ENCODE measurements at places on chromosomes 4 and X. TPM values are rescaled to one million over a fixed set of nuclear protein-coding genes. Genes with fewer than 3 reads are reported as not detected.

GRCh38 chr4:115873048-115873447 is 759.6 kb upstream of the NDST4 start:
- DNase-seq = no peak

- peak; percentile 58 for DNase-seq
Measured at GRCh38 chr4:141636771-141637460, 533 bp downstream of the IL15 start.

DNA sequence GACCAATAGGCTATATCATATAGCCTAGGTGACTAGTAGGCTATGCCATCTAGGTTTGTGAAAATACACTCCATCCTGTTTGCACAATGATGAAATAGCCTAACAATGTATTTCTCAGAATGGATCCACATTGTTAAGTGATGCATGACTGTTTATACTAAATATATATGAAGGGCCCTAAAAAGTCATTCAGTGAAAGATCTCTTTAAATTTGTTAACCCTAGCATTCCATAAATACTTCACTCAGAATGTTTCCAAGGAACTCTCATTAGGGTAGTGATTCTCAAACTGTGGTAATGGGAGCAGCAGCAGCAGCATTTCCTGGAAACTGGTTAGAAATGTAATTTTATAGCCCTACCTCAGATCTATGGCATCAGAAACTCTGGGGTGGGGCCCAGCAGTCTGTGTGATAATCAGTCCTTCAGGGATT is 74.9 kb downstream of the PRRG1 start:
- DNase-seq = no peak

DNA sequence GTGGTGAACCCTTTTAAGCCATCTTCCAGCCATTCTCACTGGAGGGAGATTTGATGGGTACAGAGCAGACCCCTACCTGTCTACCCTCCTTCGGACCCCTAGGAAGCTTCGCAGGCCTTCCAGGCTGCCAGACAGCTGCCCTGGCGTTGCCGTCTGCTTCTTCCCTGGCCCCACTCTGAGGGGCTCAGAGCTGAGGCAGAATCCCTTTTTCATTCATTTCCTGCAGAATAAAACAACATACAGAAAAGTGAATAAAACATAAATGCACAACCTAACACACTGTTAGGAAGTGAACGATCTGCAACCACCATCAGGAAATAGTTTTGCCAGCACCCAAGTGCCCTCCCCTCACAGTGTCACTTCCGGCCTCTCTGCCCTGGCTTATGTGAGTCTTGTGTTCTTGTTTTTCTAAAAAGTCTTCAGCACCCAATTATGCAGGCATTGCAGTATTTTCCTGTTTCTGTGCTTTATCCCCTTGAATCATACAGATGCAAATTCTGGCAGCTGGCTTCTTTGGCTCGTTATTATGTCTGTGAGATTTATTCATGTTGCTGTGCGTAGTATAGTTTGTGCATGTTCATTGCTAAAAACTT is 5.6 kb upstream of the ADD1 start:
- DNase-seq = no peak

DNA sequence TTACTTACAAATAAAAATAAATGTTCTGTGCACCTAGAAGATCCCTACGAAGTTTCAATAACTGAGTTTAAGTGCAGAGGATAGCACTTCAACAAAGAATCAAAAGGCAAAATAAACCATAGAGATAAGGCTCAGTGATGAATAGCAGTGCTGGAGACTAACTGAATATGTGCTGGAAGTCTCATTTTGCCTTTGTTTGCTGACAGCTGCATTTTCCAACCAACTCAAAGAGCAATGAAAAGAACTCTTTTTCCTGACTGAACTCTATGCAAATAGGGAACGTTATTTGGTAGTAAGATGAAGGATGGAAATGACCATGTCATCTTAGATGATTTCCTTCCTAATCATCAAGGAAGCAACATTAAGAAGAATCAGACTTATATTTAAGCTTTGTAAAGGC is 32.7 kb upstream of the ADH7 start:
- DNase-seq = no peak

DNA sequence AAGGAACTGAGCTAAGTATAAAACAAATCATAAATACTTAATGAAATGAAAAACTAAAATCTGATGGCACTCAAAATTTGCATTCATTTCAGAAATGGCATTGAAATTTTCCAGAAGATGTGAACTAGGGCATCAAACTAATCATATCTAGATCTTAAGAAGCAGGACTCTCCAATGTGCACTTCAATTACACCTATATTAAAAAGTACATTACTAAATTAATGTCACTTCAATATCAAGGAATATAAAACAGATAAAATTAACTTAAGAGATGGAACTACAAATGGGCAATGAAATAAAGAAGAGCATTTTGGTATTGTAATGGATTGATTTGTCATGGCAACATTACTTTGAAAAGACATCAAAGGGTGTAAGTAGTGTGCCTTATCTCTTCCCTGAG is 20.3 kb downstream of the NPY2R start:
- DNase-seq = no peak

DNA sequence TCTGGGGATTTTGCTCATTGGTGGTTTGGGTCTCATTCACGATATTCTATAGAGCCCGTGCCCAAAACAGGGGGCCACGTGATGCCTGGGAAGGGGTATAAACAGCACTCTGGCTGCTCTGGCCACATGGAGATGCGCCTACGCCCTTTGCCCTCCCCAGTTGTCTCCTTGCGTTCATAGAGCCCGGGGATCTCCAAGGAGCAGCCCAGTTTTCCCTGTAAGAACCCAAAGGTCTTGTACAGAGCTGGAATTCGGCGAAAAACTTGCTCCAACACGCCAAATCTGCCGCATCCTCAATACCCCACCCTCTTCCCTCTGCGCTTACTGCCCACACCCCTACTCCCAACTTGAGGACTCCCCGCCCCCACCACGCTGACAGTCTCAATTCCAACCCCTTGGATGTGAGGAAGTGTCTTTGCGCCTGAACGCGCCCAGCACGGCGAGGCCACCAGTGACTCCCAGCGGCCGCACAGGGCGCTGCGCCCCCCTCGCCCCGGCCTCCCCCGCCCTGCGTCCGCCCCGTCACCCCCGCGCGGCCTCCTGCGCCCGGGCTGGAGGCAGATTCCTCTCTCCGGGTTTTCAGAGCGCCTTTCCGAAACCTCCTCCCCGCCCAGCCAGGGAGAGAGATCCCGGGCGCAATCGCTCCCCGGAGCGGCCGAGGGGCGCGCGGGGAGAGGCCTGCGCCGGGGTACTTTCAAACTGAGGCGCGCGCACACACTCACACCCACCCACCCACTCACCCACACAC is at the start of gene NHS:
Gene NHS (plus strand): TSS at position 582 of the 748 bp plus-strand sequence. CDS start 558 bp downstream, outside the sequence.
- DNase-seq = peak; percentile 38

- no peak for DNase-seq
Measured at GRCh38 chr4:7435471-7436061, 836 bp upstream of the PSAPL1 start.

DNA sequence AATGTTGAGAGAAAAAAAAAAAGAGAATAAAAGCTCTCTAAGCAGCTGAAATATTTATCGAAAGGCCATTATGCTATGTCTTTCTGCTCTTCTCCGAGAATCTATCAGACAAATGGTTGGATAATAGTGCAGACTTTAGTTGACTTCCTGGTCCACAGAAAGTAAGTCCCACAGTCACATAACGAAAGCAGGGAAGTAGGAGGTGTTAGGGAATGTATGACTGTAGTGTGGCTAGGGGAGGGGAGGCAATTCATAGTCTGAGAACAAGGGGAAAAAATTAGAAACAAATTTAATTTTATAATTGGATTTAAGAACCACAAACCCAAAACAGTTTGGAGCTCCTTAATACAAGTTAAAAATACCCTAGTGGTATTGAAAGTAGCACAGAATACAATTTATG is 79.7 kb upstream of the VEGFC start:
- no peak for DNase-seq

DNA sequence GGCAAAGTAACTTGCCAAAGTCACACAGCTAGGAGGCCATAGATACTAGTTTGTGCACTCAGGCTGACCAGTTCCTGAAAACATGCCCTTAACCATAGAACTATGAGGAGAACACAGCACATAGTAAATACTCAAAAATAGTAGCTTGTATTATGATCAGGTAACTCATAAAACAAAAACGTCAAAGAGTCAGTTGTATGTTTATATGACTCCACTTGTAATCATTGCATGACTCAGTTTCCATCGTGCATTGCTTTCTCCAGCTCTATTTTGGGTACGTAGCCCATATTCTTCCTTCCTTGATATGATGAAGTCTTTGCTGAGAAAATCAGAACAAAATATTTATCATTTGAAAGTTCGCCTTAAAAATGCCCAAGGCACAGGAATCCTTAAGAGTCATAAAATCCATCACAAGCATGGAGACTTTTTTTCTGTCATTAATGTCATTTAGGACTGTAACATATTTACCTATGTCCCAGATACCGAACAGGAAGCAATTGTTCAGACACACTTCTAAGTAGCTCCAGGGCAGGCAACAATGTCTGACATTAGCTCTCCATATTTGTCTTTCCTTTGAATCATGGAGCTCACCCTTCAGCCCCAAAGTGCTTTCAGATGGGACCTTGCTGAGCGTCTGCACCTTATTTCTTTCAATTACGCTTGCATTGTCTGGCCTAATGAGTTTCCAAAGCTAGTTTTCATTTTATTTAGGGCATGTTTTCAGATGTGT is 11.2 kb upstream of the MID1 start:
- no peak for DNase-seq

DNA sequence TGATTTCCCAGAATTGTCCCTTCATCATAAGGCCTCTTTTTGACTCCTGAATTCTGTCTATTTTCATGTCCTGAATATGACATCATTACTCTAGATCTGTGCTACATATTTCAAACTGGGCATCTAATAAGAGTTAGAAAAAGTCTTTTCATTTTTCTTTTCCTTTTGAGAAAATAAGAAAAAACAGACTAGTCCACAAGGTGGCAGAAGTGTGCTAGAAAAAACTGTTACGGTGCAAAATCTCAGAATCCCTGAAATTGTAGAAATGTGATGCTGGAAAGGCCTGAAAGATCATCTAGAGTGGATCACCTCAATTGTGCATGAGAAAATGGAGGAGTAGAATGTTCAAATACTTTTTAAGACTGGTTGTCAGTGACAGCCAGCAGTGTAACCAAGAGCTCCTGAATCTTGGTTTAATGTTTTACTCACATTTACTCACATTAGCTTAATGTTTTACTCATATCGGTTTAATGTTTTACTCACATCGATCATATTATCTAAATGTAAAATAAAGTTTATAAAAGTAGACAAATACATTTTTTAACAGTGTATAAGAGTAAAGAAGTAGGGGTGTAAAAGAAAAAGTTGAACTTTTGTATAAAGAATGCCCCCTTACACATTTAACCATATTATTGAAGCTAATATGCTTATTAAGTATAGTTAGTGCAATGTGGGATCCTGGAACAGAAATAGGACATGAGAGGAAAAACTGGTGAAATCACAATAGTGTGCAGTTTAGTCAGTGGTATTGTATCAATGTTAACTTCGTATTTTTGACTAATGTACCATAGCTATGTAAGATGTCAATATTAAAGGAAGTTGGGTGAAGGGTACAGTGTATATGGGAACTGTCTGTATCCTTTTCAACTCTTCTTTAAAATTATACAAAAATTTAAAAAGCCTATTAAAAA is 15.2 kb downstream of the ASB11 start:
- no peak for DNase-seq

- DNase-seq = no peak
Measured at GRCh38 chrX:13110433-13111324, 66.3 kb upstream of the FAM9C start.

Gene CFAP47
- total RNA-seq = not detected

DNA sequence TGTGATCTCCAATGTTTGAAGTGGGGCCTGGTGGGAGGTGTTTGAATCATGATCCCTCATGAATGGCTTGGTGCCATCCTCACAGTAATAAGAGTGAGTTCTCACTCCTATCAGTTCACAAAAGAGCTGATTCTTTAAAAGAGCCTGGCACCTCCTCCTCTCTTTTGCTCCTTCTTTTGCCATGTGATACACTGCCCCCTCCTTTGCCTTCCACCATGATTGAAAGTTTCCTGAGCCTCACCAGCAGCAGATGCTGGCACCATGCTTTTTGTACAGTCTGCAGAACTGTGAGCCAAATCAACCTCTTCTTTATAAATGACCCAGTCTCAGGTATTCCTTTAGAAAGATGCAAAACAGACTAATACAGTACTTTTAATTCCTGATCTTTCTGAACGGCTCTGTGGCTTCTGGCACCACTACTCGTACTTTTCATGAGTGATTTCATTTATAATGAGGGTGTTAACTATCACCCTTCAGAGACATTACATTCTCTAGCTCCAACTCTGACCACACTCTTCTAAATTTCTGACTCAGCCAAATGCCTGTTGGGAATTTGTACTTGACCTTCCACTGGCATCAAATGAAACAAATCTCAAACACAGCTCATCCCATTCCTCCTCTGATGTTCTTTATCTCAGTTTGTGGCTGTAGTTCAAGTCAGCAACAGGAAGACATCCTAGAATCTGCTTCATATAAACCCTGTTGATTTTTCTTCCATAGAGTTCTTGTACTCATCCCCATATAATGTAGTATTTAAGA is 4.2 kb downstream of the UFSP2 start:
- peak; percentile 4 for DNase-seq

Gene SLC34A2
- total RNA-seq = not detected

DNA sequence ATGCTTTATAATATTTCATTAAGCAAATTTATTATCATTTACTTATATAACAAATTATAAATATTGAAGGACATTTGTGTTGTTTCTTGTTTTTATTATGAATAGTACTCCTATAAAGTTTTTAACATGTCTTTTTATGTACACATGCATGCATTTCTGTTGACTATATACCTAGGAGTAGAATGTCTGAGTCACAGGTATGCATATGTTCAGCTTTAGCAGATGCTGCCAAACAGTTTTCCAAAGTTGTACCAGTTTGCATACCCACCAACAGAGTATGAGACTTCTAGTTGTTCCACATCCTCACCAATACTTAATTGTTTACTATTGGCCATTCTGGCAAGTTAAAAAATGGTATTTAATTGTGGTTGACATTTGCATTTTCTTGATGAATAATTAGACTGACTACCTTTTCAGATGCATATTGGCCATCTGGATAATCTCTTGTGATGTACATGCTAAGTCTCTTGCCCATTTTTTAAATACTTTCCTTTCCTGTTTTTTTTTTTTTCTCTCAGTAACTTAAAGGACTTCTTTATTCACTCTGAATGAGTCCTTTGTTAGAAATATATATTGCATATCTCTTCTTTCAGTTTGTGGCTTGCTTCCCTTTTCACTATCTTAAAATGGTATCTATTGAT is 132.2 kb upstream of the TRIM2 start:
- DNase-seq = no peak

All from SJSA1 (cell line).